ENCODE measurements at places on chromosomes 7 and 10.
A peak's percentile ranks its signal among the peaks of the same experiment; 100 is the strongest.

GRCh38 chr7:100584683-100585510 lies 1.0 kb downstream of the LRCH4 start:
- peak; percentile 55 for DNase-seq

DNA sequence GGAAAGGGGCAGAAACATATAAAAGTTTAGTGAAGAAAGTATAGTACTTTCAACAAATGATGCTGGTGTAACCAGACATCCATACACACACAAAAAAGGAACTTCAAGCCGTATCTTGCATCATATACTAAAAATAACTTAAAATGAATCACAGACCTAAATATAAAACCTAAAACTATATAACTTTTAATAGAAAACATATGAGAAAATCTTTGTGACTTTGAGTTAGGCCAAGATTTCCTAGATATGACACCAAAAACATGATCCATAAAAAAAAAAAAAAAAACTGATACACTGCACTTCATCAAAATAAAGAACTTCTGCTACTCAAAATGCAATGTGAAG lies 40.9 kb downstream of the NUDCD3 start:
- DNase-seq, result no peak

- DNase-seq, result no peak
Measured at GRCh38 chr10:29411666-29412315, 122.9 kb downstream of the LYZL1 start.

DNA sequence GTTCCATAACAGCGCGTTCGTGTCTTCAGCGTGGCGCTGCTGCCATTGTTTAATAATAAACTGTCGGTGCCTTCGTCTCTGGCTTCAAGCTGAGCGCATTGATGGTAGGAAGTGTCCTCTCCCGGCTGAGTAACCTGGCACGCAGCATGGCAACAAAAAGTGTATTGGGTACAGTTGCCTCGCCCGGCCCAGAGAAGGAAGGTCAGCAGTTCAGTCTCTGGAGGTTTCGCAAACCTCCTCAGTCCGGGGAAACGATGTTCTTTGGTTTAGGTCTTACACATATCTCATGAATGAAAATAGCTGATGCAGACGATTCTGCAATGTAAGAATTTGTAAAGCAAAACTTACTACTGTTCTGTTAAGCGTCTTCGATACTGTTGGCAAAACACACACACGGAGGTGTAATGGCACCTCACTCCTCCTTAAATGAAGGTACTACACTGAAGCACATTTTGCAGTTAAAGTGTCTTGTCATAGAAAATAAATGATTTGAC lies 739 bp upstream of the CCDC186 start:
- DNase-seq, result no peak

- no peak for DNase-seq
Measured at GRCh38 chr10:66837335-66837734, 88.5 kb upstream of the LRRTM3 start.

GRCh38 chr10:26249681-26250080 lies 33.1 kb downstream of the GAD2 start:
- no peak for DNase-seq

Data from NCI-H187 (cell line).